ENCODE measurements at places on chromosomes 3 and 15.

DNA sequence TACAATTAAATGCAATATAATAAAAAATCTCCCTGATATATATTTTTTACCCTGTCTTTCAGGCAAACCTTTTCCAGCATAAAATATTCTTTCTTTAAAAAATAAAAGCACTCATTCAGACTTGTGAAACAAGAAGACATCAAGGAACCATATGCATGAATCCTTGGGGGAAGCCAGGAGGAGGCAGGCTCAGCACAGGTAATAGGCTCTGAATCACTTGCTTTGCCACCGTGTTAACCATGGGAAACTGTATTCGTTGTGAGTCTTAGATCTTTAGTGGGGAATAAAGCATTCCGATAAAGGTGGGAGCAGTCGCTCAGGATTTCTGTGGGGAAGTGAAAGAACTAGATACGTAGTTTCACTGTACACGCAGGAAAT, 42.4 kb downstream of the FBN1 start:
- peak; percentile 15 for DNase-seq

DNA sequence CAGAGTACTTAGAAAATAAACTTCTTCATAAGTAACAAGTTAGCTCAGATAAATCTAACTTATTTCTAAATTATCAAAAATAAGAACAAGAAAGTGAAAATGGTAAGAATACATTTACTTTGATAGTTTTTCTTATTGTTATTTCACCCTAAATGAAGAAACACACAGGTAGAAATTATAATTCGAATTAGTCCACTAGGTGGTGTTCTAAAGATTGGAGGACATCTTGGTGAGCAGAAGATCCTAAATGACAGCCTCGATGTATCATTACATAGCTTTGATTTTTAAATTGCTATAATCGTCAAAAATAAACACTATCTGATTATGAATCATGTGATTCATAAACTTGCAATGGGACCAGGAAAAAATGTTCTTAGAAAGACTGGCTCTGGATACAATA, 280.8 kb upstream of the UBE2E2 start:
- no peak for DNase-seq

DNA sequence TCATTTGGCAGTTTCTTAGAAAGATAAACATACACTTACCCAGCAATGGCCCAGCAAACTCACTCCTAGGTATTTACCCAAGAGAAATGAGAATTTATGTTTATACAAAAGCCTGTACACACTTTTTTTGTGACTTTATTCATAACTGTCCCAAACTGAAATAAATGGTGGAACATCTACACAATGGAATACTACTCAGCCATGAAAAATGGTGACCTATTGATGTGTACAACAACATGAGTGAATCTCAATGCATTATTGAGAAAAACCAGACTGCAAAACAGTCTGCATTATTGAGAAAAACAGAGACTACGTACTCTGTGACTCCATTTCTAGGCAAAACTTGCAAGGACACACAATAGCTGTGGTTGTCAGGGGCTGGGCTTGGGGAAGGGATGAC, 37.2 kb downstream of the SNRK start:
- DNase-seq, result no peak

DNA sequence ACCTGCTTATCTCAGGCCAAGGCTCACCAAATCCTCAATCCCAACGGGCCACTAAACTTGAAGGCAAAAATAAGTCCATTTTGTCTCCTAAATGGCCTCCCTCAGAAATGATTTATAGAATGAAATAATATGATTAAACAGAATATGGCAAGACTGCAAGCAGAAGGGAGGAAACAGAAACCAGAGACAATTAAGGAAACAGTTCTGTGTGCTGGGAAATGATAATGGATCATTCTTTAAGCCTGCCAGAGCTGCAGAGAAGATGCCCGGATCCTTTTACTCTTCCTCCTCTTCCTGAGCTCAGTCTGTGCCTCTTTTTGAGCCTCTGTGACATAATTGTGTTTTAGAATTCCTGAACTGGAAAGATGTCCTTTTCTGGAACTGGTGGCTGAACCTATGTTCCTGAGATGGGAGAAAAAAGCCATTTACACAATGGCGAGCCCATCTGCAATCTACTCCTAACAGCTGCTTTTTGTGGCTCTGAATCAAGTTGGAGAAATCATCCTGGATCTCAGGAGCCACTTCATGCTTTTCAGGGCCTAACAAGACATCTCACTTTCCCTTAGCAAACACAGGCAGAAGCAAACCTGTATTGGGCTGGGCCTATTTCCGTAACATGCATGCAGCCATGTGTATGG, 2.8 kb upstream of the ABHD2 start:
- DNase-seq, result no peak

GRCh38 chr3:31432897-31433678, 99.6 kb upstream of the STT3B start:
- no peak for DNase-seq

- DNase-seq, result no peak
These were observed at the start of gene RTP1 for GRCh38 chr3:187197335-187197649. RTP1 (plus strand) TSS chr3:187197486; CDS start chr3:187197516, 30 bp downstream.

DNA sequence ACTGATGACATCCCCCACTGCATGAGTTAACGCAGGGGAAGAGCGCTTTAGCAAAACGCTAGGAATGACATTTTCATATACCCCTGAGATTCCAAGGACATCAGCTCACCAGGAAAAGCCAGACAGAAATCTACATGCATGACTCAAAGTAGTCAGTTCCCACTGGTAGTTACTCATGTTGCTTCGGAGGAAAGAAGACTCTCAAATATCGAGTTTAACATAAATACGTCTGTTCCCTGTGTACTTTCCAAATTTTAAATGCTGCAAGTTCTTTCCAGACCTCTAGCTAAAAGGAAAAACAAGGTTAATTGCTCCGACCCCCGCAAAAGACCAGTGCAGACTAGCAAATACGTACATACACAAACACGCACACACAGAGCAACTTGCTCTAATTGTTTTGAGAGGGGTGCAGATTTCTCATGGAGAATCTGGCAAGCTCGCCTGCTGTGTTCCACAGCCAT, 115.4 kb upstream of the PRICKLE2 start:
- DNase-seq, result no peak

- no peak for DNase-seq
These were observed 42.8 kb downstream of the MYO5C start for GRCh38 chr15:52252781-52253180.

- no peak for DNase-seq
These were observed 498 bp downstream of the ZNF280D start for GRCh38 chr15:56732886-56733135.

GRCh38 chr15:74046275-74046674, 36.1 kb downstream of the GOLGA6A start:
- DNase-seq, result no peak

DNA sequence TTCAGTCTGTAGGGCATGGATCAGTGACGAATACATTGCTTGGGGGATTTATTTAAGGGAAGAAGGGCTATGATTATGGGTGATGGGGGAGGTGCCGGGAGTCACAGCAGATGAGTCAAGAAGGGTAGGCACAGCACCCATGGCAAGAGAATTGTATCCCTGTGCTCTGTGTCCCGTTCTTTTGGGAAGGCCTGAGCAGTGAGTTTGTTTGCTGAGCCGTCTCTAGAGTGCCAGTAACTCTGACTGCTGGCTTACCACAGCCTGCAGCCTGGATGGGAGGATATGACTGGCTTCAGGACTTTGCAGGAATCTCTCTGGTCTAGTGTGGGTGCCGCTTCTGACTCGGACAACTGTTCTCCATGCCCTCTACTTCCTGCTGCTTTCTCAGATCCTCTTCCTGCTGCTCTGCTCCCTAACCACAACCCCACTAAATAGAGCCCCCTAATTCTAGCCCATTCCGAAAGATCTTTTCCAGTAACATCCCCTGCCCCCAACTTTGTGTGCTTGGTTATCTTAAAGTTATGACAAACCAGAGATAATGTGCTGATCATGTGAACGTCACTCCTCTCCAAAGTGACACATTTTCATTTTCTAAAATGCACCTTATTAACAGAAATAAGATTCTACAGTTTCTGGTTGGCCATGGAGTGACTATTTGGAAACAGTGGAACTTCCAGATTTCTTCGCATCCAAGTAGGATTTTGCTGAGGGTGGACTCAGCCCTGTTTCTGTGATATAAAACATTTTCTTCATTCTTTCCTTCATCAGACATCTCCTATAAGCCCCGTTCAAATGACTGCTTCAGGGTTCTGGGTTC, 239.0 kb downstream of the SLCO3A1 start:
- DNase-seq, result no peak

DNA sequence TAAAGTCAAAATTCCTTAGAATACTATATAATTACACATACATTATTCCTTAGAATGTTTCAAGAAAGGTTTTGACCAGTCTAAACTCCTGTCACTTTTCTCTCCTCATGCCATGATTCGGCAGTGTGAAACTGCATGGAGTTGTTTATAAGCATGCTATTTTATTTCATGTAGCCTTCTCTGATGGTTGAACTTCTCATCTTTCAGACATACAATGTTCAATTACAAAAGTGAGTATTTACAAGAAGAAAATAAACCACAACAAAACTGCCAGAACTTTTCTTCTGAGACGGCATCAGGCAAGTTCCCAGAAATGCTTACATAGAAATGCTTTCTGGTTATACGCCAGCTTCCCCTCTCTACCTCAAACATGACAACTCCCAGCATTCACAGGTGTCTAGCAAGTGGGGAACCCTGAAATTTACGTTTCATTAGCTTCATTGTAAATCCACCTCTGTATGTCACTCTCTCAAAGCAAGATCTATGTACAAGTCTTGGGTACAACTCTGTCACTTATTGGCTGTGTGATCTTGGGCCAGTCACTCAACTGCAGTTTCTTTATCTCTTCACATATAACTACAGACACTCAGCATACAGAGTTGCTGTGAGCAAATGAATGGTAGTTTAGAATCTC, 42.7 kb downstream of the HDGFL3 start:
- DNase-seq, result no peak

GRCh38 chr3:81029861-81030260, 731.6 kb downstream of the GBE1 start:
- no peak for DNase-seq
